Chondrocyte (in vitro differentiated cells): ENCODE measurements at places on chromosomes 16 and 17.

DNA sequence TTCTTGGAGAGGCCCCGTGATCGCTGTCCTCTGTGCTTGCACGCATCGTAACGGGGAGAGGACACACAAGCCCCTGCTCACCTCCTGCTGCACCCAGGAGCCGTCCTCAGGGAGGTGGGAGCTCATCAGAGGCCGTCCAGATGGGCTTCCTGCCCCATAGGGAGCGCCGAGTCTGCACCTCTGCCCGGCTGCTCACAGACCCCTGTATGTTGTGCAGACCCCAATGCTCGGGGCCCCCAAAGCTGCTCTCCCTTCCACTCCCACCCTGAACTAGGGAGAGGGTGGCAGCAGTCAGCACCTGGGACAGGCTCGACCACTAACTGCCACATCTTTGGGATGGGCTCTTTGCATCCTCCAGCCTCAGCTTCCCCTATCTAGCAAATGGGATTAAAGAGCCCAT is 4.4 kb upstream of the ZNF469 start:
- peak; percentile 87 for DNase-seq

DNA sequence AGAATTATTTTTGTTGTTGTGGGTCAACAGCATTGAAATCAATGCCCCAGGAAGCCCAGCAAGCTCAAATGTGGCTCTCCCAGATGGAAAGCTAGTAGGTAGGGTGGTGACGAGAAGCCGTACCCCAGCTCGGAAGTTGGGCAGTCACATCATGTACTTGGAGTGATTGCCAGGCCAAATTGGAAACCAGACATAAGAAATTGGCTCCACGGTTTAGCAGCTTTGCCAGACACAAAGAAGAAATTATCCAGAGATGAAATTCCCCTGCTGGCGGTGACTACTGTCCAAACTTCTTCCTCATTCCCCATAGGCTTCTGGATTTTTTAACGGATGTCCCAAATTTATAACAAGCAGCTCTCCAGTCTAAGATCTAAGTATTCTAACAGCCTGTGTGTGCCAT is 95.9 kb downstream of the OR1D5 start:
- DNase-seq = no peak

- no peak for DNase-seq
Observed at GRCh38 chr16:71242601-71243000, 12.1 kb upstream of the HYDIN start.

DNA sequence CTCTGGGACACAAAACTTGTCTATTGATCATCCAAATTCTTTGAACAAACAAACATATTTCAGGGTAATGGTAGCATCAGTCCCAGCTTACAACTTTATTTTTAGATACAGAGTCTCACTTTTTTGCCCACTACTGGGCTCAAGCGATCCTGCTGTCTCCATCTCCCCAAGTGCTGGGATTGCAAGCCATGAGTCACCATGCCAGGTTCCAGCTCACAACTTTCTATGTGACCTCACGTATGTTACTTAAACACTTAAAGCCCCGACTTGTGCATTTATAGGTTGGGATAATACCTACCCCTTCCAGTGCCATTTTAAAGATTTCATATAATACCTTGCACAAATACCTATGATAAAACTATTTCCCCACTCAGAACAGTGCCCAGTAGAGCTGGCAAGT is 42.0 kb upstream of the KSR1 start:
- DNase-seq = no peak

DNA sequence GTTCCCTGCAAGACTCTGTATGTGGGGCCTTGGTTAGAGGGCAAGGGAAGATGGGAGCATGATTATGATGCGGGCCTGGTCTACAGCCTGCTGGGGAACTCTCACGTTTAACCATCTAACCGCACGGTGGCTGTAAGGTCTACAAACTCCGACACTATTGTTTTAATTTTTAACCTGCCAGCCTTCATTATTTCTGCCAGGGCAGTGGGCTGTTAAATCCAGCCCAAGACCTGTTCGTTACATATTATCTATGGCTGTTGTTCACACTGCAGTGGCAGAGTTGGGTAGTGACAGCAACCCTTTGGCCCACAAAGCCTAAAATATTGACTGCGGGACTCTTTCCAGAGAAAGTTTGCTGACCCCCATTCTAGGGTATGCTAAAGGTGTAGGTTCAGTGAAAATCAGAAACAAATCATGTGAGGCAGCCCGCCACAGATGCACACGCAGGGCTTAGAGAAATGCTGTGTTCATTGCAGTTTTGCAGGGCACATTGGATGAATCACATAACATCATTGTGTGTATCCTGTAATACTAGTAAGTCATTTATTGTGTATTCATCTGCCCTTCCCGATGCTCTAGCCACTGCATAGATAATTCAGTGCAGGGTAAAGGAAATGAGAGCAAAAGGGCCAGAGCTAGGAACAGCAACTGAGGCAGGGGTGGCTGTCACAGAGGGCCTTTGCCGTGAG is 14.3 kb downstream of the SNX29 start:
- no peak for DNase-seq

DNA sequence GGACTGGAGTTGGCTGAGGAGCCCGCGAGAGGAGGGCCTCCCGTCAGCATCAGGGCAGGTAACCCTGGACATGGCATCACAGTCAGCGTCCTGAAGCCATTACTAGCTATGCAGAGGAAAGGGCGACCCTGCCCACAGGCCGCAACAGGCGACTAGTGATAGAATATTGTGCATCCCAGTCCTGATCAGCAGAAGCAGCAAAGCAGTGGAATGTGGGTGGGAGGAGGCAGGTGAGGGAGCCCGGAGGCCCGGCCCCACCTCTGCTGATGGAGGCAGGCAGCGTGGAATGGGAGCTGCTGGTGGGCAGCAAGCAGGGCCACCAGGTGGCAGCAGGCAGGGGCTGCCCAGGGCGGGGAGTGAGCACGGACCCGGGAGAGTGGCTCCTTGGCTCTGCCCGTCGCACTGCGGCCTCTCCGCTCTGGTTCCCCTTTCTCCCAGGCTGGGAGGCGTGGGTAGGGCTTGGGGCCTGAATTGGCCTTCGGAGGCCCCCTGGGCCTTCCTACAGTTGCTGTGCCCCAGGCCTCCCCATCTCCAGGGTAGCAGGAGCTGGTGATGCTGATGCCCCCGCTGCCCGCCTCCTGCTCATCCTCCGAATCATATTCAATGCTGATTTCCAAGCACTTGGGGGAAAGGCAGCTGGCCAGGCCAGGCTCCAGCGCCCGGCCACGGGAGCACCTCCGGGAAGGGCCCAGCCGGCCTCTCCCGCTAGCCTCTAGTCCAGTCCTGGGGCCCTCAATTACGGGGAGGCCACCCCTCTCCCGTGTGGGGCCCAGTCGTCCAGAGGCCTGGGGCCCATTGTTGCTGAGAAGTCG is 20.2 kb downstream of the TSPOAP1 start:
- DNase-seq = no peak

DNA sequence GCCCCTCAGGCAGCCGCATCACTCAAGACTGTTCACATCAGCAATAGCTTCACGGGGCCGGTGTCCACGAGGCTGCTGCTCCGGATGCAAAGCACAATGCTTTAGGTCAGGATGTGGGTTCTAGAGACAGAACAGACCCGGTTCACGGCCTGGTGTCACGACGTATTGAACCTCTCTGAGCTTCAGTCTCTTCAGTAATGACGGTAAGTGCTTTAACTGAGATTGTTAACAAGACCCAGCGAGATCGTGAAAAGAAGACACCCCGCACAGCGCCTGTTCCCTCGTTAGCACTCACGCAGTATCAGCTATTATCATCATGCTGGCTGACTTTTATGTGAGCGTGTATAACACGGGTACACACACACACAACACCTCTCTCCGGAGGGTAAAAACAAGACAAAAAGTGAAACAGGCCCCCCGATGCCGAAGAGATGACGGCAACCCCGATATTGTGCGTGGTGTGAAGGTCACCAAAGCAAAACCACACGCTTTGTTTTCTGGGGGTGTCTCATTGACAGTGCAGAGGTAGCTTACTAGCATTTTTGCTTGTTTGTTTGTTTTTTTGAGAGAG is 21.4 kb upstream of the ABR start:
- no peak for DNase-seq

- DNase-seq = no peak
Observed at GRCh38 chr17:17990282-17990681, 17.6 kb downstream of the DRC3 start.

GRCh38 chr16:68640972-68641371 is 4.1 kb upstream of the CDH3 start:
- DNase-seq = no peak
